ENCODE measurements at places on chromosomes 11 and 22.

GRCh38 chr22:42317691-42318547, 47.5 kb upstream of the TCF20 start:
- DNase-seq = no peak

DNA sequence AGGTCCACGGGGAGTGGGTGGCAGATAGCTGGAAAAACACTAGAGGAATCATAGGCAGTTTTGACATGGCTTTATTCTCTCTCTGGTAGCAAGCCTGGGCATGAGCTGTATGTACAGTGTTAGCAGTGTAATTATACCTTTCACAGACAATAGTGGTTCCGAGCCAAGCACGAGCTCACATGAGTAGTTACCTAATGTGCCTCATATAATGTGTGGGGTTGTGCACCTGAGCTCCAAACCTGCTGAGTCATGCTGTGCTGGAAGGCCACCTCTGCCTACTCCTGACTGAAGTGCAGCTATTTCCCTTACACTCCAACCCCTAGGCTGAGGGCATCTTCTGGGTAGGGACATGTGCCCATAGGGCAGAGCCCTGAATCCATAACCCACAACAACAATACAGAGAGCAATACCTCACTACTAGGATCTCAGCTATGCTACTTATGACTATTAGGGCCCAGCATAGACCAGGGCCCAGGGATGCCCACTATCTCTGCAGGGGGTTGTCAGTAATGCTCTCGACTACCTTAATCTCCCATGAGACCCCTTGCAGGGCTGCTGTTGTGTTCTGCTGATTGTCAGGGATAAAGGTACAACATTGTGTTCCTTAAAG, 432.1 kb downstream of the DYNC2H1 start:
- DNase-seq = no peak

DNA sequence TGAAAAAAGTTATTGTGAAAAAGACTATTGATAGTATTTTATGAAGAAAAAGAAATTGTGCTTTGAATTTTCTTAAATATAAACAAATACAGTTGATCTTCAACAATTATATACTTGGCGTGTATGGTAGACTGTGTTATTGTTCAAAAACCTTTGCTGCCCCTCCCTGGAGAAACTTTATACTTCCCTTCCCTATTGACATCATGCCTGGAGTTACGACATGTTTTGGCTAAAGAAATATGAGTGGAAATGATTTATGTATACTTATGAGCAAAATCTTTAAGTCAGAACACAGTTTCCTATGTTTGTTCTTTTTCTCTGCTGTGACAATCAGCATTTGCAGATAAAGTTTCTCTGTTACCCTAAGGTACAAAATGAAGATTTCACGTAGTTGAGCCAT, 243.8 kb downstream of the TMEM135 start:
- no peak for DNase-seq

- DNase-seq = no peak
These were observed 77.0 kb downstream of the MAML2 start for GRCh38 chr11:96265972-96266371.

- DNase-seq = no peak
These were observed 46.6 kb downstream of the OTOG start for GRCh38 chr11:17593466-17594245.

Data from stimulated activated CD4-positive, alpha-beta T cell treated with anti-CD3 and anti-CD28 coated beads, TNF-alpha, amount 100 ng/mL, for 1 hour (primary cell).